ENCODE measurements at places on chromosomes 6 and 20.

DNA sequence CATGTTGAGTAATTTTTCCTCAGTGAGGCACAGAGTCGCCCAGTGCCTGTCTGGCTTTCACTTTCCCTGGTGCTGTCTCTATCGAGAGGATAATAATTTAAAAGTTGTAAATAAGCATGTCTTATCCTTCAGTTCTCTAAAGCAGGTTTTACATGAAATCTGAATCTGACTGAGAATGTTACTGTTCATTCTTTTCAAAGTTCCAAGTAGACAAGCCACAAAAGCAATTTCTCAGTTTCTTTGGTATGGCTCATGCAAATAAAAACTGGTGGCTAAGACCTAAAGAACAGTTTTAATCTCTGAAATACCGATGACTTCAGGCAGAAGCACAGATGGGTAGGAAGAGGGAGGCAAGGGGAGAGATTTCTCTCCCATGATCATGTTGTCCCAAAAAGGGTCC, 87.6 kb upstream of the GCM1 start:
- no peak for DNase-seq

DNA sequence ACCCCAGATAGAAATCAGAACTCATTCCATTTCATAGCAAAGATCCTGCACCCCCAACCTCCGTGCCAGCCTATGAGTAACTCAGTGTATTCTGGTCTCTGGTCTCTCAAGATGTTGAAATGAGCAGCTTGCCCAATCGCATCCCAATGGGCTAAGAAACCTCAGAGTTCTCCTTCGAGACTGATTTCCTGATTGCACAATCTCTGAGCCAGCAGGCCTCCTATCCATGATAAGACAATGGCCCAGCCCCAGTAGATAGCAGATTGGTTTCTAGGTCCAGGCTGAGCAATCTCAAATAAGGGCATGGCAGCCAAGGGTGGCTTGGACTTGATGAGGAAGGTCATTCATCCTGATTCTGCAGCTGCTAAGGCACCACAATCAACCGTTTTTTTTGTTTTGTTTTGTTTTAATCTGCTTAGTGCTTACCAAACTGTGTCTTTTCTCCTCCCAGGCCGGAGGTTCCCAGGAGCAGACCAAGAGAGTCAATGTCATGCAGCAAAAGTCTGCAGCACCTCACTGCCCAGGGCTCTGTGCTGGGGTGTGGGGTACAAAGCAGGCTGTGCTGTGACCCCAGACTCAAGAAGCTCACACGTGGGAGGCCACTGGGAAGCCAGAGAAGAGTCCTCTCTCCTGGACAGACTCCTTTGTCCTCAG, 125.1 kb upstream of the NXT1 start:
- DNase-seq, result peak; percentile 92

DNA sequence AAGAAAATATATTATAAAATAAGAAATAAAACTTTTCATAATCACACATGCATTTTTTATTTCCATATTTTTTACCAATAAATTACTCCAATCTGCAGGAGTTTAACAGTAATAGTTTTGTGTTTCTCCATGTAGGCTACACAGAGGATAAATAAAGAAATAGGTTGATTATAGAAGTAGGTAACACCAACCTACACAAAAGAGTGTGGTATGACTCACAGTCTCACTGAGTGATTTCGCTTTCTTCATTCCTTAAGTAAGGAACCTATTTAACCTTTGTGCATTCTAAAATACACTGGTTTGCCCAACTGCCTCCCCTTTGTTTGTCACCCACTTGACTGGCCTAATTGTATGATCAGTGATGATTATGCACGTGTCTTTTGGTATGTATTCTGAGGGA, 244.2 kb upstream of the RIMS1 start:
- no peak for DNase-seq

- DNase-seq, result no peak
These were observed 30.3 kb downstream of the HACE1 start for GRCh38 chr6:104829183-104829958.

DNA sequence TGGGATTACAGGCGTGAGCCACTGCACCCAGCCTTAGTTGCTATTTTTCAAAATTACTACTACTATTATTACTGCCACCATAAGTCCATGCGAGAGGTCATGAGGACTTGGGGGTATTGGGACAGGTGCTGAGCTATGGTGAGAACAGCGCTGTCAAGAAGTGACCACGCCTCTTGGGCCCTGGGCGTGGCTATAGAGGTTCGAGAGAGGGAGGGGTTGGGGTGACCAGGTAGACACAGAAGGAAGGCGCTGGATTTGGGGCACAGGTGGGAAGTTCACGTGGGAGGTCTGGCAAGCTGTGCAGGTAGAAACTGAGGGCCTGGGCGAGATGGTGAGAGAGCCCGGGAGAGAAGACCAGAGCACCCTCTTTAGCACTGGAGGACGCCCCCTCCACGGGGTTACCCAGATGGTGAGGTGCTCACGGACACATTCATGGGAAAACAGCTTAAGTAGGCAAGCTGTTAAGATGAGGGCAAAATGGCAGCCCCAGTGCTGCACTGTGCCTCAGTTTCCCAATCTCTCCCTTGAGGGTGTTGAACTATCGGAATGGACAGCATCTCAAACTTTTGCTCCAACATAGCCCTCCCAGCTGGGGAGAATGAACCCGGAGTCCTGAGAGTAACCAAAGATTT, 61.0 kb downstream of the RAB44 start:
- DNase-seq, result no peak

- DNase-seq, result no peak
These were observed 79.8 kb upstream of the SGK1 start for GRCh38 chr6:134397676-134398075.

GRCh38 chr20:19617256-19617655, 140.8 kb upstream of the RIN2 start:
- no peak for DNase-seq

- no peak for DNase-seq
These were observed 289.6 kb upstream of the CDH4 start for GRCh38 chr20:60962367-60963045.

DNA sequence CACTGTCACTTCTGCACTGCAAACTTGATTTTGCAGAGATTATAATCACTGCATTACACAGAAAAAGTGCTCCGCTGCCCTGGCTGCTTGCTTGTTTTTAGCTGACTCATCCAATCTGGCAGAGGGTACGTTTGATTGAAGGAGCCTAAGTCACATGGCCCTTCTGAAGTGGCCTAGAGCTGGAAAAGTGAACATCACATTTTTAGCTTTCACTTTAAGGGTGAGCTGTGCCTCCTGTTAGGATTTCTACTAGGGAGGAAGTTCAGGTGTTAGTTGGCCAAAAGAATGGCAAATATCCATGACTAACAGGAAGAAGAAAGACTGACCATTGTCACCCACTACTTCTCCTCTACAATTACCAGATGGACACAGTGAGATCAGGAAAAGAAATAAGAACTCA, 889.1 kb upstream of the MAP3K7 start:
- no peak for DNase-seq

DNA sequence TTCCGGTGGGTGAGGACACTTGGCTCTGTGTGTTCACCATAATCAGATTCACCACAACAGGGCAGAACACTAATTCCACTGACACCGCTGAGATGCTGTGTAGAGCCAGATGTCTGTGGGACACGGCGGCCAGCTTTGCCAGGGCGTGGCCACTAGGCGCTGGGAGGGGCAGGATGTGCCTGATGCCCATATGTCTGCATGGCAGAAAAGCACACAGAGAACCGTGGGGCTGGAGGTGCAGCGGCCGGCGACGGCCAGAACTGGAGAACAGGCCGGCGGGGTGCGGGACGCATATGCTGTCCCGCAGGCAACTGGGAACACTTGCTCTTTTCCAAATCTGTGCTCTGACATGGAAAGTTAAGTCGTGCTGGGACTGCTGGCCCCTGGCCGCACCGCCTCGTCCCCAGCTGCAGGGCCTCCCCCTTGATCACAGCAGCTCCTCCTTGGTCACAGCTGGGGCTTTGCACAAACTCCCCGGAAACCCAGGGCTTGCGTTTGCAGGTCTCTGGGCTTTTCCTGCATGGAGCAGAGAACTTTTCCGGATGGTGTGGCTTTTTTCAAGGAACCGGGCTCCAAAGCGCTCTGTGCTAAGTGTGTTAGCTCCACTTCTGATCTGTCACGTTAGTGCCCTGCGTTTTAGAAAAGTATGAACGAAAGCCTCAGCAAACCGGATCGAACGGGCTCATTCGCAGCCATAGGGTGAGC, 31.1 kb downstream of the NTSR1 start:
- DNase-seq, result no peak

GRCh38 chr6:2931970-2932748, 29.1 kb upstream of the SERPINB9 start:
- peak; percentile 7 for DNase-seq

DNA sequence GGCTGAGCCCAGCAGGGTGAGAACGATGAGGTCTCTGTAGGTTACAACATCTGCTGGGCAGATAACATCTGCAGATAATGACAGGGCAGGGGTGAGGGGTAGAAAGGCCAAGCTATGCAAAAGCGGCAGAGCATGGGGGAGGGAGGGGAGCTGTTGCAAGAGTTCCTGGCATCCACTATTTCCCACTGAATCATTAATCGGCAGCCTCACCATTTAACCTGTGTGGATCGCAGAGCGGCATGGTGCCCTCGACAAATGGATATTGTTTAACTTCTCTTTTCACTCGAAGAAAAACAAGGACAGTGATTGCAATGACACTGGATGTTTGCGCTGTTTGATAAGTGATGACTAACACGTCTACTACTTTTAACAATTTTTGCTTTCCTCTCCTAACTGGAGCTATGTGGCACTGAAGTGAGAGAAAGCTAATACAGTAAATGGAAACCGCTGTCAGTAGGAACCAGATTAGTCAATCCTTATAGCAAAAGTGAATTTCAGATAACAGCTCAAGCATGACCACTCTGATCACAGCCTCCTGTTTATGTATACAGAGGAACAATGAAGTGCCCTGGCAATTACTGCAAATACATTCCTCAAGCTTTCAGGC, 381.5 kb downstream of the TFAP2A start:
- no peak for DNase-seq

DNA sequence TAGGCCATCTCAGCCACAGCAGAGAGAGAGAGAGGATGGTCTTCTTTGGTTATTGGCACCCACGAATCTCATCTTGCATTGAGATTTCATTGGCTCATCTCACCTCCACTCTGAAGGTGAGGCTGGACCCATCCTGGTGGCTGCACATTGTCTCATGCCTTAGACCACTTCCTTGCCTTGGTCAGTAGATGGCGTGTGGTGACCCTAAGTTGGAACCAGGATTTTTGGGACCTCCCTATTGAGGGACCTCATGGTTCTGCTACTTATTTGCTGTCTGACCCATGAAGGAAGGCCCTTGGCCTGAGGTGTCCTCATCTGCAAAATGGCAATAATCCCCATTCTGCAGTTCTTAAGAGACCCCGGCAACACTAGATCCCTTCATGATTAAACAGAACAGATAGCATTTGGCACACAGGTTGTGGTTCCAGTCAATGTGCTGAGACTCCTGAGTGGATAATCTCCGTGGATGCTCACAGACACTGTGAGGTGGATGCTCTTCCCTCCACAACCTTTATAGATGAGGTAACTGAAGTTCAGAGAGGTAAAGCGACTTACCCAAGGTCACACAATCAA, 21.5 kb upstream of the AAR2 start:
- DNase-seq, result no peak

- DNase-seq, result no peak
These were observed 423.5 kb downstream of the COL12A1 start for GRCh38 chr6:74782346-74782745.

GRCh38 chr20:59269411-59270025, 30.9 kb upstream of the EDN3 start:
- no peak for DNase-seq

DNA sequence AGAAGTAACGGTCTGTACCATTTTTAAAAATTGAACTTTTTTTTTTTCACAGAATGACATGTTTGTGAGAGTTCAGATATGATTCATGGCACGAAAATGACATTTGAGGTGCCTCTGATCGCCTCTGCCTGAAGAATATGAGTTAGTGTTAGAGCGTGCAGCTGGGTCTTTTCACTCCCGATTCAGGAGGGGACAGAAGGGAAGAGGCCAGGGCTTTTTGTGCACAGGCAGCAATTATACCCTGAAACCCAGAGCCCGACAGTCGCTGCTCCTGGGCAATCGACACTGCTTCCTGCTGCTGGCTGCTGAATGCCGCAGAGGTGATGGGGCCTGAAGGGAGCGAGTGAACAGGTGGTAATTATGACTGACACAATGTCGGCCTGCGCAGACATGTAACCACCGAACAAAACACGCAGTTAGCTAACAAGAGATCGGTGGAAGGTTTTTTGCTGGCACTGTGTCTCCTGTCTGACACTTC, 652.0 kb upstream of the NOX3 start:
- DNase-seq, result no peak

GRCh38 chr6:131112249-131112648, 23.0 kb upstream of the AKAP7 start:
- DNase-seq, result no peak

GRCh38 chr6:168559574-168560098, 118.7 kb downstream of the SMOC2 start:
- DNase-seq, result no peak

DNA sequence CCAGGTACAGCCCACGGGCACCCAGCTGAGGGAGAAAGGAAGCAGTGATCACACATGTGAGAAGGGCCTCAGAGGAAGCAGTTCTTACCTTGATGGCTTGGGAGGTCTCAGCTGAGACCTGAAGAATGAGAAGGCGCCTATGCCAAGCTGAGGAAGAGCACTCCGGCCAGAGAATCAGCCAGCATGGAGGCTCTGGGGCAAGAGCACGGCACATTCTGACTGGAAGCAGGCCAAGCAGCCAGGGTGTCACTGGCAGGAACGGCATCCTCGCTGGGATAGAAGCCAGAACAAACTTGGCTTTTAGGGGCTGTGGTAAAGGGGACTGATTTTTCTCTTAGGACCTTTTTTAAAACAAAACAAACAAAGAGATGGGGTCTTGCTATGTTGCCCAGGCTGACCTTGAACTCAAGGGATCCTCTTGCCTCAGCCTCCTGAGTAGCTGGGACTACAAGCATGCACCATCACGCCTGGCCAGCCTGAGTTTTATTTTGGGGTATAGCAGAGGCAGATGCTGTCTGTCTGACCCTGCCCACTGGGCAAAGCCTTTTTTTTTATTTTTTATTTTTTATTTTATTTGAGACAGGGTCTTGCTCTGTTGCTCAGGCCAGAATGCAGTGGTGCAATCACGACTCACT, 17.6 kb downstream of the GHRH start:
- no peak for DNase-seq

DNA sequence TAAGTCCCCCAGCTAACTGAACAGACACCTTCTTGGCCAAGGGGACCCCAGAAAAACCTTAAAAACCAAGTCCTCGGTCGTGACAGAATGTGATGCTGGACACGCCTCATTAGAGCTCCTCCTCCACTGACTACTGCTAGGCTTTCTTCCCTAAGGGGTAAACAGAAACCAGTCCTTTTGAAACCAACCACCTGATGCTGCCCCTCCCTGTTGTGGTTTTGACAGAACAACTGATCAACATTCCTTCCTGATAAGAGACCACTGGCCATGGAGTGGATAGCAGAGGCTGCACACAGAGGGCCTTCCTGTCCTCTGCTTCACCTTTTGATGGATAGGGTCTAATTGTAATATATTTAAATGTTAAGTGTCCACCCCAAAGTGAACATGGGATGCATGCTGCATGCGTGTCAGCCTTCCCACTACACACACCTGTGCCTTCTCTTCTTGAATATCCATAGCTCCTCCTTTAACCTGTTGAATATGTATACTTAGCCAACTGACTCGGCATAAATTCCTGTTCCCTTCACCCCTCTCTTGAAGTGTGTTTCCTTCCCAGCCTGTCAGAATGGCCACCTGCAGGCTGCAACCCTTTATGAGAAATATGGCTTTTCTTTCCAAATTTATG, 27.9 kb upstream of the SLC2A12 start:
- DNase-seq, result no peak

All from AG09309 (cell line).